ENCODE measurements at places on chromosomes 1 and 21. TPM values are rescaled to one million over a fixed set of nuclear protein-coding genes. Genes with fewer than 3 reads are reported as not detected.

The SPRR2B gene
- total RNA-seq, result not detected

The FCRL5 gene
- not detected for total RNA-seq

The CLDN17 gene
- total RNA-seq, result 0.56 TPM

The UBE2U gene
- not detected for total RNA-seq

The TSACC gene
- 2.4 TPM for total RNA-seq

The ARMH1 gene
- total RNA-seq, result not detected

The ANKRD34A gene
- total RNA-seq, result 0.28 TPM

The LCE2B gene
- total RNA-seq, result not detected

The PTAFR gene
- 13.1 TPM for total RNA-seq

The OR6K3 gene
- total RNA-seq, result not detected

The KLHDC9 gene
- total RNA-seq, result 6.5 TPM

The STPG1 gene
- total RNA-seq, result 10.6 TPM

The FCRL2 gene
- not detected for total RNA-seq

The HTR6 gene
- not detected for total RNA-seq

The OR10Z1 gene
- not detected for total RNA-seq

The FHAD1 gene
- not detected for total RNA-seq

The UCK2 gene
- 76.5 TPM for total RNA-seq

The TRPM2 gene
- total RNA-seq, result not detected

The HMGCS2 gene
- 0.46 TPM for total RNA-seq

The TIE1 gene
- not detected for total RNA-seq

The CD1B gene
- not detected for total RNA-seq

The NIPAL3 gene
- total RNA-seq, result 64.5 TPM

The SYPL2 gene
- total RNA-seq, result not detected

The ADAMTS5 gene
- not detected for total RNA-seq

The NPPB gene
- total RNA-seq, result not detected

The YBX1 gene
- 948 TPM for total RNA-seq

The EDARADD gene
- total RNA-seq, result 6.8 TPM

The THBS3 gene
- total RNA-seq, result 4.8 TPM

The C1orf116 gene
- 72.0 TPM for total RNA-seq

Measured in airway epithelial cell (primary cell).